ENCODE measurements at places on chromosomes 16 and 17. TPM values are rescaled to one million over a fixed set of nuclear protein-coding genes. Genes with fewer than 3 reads are reported as not detected.

DNA sequence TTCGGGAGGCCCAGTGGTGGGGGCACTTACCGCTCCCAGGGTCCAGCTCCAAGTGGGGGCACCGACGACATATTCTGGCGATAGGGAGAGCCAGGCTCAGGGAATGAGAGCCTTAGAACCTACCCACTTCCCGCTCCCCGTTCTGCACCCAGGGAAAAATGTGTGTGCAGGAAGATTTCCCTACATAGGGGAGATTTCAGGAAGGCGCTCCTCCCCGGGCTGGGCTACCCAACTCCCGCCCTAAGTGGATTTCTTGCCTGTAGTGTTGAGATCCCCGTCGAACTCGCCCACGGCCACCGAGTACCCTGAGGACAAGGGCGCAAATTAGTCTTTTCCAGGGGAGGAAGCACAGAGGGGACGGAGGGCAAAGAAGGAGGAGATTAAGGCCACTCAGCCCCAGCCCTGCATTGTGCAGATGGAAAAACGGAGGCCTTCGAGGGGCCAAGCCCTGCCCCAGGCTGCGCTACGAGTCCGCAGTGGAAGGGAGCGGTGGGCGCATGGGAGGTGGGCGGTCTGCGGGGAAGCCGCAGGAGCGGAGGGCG is 5.1 kb downstream of the ITGA2B start:
- no peak for DNase-seq

The IRX5 gene
- 0.23 TPM for polyA plus RNA-seq

The STH gene
- not detected for polyA plus RNA-seq

DNA sequence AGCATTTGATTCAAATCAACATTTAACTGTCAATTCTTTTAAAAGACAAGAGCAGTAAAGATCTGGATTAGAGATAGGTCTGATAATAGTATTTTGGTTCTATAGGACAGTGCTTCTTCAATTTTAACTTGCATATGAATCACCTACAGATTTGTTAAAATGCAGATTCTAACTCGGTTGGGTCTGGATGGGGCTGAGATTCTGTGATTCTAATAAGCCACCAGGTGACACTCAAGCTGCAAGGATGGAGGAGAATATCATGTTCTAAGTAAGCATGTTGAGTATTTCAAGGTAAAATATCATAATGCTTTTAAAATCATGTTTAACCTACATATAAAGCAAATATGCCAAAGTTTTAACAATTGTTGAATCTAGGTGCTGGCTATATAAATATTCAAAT is 15.8 kb downstream of the TSPOAP1 start:
- DNase-seq, result no peak

GRCh38 chr17:75152523-75152921 is 1.8 kb downstream of the JPT1 start:
- DNase-seq, result no peak

The TEKT1 gene
- not detected for polyA plus RNA-seq

DNA sequence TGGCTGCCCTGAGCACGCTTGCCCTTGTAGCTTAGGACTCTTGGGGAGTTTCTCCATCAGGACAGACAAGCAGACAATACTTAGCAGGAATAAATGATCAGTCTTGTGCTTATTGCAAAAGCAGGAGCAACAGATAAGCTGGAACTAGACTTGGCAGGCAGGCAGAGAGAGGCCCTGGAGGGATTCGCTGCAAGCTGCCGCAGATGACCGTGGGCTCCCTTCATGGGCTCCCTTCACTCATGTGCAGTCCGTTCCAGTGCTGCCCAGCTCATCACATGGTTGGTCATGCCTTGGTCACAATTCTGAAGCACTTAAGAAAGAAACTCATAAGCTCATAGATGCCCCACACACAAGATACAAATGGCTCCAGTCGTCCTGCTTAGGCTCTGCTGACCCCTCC is 2.4 kb upstream of the SLC5A10 start:
- no peak for DNase-seq

DNA sequence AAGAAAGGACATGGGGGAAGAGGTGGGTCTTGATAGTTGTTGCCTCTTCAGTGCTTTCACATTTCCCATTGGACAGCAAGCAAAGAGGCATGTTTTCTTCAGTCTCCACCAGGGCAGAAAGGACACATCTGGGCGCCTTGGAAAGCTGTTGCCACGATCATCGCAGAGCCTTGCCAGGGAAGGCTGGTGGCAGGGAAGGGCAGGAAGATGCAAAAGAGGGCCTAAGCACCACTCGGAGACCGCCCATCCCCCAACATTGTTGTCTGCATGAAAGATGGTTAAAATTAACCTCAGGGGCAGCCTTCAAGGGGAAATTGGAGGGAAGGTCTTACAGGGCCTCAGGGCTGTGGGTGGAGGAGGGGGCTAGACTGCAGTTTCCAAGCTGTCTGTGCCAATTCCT is 114.2 kb downstream of the SOX9 start:
- no peak for DNase-seq

The CD300E gene
- polyA plus RNA-seq, result 2.1 TPM

The MMP28 gene
- 48.6 TPM for polyA plus RNA-seq

- no peak for DNase-seq
Observed at GRCh38 chr17:63693411-63694113, 6.4 kb downstream of the LIMD2 start.

GRCh38 chr16:8720080-8720966 is 45.9 kb downstream of the ABAT start:
- no peak for DNase-seq

DNA sequence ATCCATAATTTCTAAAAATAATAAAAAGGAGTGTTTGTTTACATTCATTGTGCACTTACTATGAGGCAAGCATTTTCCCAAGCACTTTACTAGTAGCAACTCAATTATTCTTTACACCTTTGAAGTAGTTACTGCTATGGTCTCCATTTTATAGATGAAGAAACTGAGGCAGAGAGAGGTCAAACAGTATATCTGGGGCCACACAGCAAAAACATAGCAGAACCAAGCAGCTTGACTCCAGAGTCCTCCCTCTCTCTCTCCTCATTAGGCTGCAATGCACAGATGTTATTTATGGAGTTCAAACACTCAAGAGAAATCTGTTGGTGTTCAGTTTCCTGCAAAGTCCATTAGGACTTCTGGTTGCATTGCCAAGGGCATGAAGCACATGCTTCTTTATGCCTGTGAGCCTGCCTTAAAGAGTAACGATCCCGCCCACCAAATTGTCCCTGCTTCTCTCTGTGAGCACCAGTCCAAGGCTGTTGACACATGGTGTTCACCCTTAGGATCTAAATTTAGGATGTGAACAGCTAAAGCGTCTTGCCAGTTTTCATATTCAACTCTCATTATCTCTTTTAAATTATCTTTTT is 44.0 kb downstream of the GPRC5B start:
- DNase-seq, result no peak

The TNK1 gene
- polyA plus RNA-seq, result 4.8 TPM

The SMYD4 gene
- 12.8 TPM for polyA plus RNA-seq

- no peak for DNase-seq
Observed at GRCh38 chr17:82838386-82839063, 1.3 kb downstream of the ZNF750 start.

GRCh38 chr16:78742501-78743283 is 643.2 kb downstream of the WWOX start:
- DNase-seq, result no peak

GRCh38 chr17:10032118-10032852 is 127.2 kb upstream of the RCVRN start:
- no peak for DNase-seq

DNA sequence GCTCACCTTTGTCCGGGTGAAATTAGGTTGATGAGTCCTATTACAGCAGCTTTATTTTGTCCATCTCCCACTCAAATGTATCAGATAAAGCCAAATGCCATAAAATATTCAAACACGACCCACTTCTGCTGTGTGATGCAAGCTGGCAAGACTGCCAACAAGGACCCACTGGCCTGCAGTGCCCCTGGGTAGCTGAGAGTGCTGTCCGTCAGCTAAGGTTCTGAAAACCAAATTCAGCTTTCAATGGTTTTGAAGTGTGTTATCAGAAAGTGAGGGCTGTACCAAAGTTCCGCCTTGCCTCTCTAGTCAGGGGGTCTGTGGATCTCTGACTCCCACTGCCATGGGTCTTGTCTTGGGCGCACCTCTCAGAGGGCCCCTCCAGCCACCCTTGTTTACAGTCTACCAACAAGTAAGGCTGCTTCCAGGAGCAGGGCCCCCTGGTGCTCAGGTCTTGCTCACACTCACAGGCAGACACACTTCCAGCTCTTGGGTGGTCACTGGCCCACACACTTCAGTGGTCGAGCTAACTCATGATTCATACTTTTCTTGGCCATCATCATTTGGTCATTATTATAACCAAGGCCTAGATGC is 10.5 kb upstream of the CCDC182 start:
- no peak for DNase-seq

The TEDC2 gene
- polyA plus RNA-seq, result 1.1 TPM

GRCh38 chr17:21251337-21252010 is 1.7 kb downstream of the NATD1 start:
- DNase-seq, result no peak

DNA sequence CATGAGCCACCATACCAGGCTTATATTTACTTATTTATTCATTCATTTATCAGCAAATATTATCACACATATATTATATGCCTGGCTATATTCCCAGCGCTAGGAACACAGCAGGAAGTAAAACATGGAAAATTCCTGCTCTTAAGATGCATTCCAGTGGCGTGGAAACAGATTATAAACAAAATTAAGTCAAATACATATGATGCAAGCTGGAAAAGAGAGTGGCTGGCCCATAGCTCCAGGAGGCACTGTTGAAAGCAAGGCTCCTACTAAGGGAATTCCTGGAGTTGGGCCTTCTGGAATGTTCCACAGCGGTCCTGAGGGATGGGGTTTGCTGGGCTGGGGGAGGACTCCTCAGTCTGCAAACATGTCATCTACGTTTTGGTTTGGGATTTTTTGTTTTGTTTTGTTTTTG is 18.4 kb downstream of the ADCY9 start:
- no peak for DNase-seq

GRCh38 chr17:5558815-5559785 is 25.2 kb downstream of the NLRP1 start:
- no peak for DNase-seq

GRCh38 chr17:4903051-4903818 is at the start of gene CHRNE:
TSS of gene CHRNE (minus strand) at chr17:4903098. CDS start at chr17:4903063, 35 bp downstream.
- no peak for DNase-seq

DNA sequence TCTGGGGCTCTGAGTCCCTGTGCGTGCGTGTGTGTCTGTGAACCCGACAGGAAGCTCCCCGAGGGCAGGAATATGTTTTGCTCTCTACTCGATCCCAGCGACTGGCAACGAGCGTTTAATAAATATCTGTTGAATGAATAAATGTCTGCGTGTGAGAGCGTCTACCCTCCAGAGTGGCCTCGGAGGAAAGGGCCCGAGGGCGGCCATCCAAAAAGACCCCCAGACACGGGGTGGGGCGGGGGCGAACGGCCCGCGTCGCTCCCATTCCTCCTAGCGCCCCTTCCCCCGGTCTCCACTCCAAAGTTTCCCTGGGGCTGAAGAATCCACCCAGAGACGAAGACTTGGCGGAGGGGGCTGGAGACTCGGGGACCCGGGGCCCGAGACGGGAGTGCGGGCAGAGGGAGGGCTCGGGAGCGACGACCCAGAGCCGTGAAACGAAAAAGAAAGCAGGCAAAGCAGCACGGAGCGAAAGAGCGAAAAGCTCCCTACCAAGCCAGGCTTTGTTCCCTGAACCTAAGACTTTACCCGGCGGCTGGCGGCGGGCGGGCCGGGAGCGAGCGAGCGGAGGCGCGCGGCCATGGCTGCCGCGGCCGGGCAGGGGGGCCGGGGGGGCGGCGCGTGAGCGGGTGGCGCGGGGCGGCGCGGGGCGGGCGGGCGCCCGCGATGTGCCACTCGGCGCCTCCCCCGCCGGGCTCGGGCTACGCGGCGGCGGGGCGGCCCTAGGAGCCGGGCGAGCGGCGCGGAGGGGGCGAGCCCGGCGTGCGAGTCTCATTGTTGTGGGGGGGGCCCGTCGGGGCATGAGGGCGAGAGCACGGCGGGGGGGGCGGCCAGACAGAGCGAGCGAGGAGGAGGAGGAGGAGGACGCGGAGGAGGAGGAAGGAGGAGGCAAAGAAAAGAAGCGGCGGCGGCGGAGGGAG is at the start of gene MLLT6:
TSS of gene MLLT6 (plus strand) at position 668 of the 917 bp plus-strand sequence. CDS start 360 bp downstream, outside the sequence.
- no peak for DNase-seq

- DNase-seq, result no peak
Observed at GRCh38 chr17:28849281-28849680, 5.5 kb upstream of the ERAL1 start.

- DNase-seq, result no peak
Observed at GRCh38 chr17:79503126-79503839, 107.6 kb downstream of the RBFOX3 start.

Data from urinary bladder (tissue), 4 donors.